ENCODE measurements at places on chromosomes 4 and X. TPM values are rescaled to one million over a fixed set of nuclear protein-coding genes. Genes with fewer than 3 reads are reported as not detected.

- no peak for DNase-seq
These were observed 4.7 kb downstream of the BLTP1 start for GRCh38 chr4:122156819-122157218.

GRCh38 chr4:22522206-22522605 lies 6.3 kb upstream of the ADGRA3 start:
- no peak for DNase-seq

- no peak for DNase-seq
These were observed 10.6 kb upstream of the GPR174 start for GRCh38 chrX:79133904-79134303.

DNA sequence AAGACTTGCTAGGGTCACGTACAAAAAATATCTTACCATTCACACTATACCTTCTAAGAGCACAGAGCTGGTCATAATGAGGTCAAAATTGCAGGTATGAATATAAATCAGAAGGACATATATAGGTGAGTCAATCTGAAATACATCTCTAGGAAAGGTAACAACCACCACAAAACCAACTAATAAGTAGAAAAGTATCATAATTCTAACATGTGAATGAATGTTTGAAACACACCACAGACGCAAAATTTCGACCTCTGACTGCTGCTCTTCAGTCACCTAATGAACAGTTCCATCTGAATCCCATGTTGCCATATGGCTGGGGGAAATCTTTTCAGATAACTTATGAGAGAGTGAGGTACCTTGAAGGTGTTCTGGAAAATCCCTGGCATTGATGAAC lies 22.1 kb downstream of the STAP1 start:
- no peak for DNase-seq

DNA sequence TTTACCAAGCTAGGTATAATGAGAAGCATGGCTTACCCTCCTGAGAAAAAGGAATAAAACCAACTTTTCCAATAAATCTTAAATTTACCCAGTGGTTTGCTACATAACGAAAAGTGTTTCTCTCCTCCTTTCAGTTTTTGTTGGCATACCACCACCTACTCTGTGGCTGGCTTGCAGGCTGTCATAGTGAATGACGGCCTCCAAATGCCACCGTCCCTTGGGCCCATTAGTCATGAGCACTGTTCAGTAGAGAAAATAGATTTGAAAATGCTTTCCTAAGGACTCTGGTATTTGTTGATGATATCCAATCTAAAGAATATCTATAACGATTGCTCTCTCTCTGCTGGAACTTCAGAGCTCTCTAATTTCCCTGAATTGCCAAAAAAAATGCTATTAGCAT lies 488.3 kb downstream of the MAGEE1 start:
- no peak for DNase-seq

DNA sequence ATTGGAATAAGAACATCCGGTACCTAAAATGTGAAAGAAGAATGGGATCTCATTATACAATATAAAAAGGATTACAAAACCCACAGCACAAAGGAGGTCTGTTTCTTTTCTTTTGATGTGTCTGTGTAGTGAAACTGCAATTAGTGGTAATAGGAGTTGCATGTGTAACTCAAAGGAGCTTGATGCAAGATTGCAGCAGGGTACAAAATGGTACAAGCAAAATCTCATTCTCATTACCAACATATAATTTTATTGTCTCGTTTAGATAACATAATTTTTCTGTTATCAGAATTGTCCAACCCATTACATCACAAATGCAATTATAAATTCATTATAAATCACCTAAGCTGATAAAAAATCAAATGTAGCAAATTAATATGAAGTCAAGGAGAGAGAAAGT lies 47.1 kb upstream of the CCSER1 start:
- DNase-seq = no peak

DNA sequence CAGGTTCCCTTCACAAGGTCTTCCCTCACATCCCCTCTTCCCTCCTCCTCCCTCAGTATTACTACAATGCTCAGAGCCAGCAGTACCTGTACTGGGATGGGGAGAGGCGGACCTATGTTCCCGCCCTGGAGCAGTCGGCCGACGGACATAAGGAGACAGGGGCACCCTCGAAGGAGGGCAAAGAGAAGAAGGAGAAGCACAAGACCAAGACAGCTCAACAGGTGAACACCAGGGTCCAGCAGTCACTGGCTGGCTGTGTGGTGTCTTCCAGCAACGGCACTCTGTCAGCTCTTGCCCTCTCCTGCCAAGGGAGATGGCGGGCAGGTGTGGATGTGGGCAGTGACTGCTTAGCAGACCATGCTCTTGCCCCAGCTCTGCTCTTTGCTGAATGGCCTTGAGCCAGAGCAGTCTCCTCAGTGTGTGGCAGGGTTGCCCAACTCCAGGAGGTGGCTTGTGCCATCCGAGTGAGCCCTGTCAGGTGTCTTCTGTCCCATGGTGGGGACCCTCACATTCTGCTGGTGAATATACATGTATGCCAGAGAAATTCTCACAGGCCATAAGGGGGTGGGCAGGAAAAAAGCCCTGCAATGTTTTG lies 11.4 kb upstream of the UBA1 start:
- no peak for DNase-seq

- no peak for DNase-seq
These were observed 42.8 kb upstream of the KLF3 start for GRCh38 chr4:38621028-38621684.

- DNase-seq = no peak
These were observed 210.4 kb downstream of the SPRY1 start for GRCh38 chr4:123606946-123607542.

- no peak for DNase-seq
These were observed 1.1 kb downstream of the CBLL2 start for GRCh38 chrX:22273714-22274317.

DNA sequence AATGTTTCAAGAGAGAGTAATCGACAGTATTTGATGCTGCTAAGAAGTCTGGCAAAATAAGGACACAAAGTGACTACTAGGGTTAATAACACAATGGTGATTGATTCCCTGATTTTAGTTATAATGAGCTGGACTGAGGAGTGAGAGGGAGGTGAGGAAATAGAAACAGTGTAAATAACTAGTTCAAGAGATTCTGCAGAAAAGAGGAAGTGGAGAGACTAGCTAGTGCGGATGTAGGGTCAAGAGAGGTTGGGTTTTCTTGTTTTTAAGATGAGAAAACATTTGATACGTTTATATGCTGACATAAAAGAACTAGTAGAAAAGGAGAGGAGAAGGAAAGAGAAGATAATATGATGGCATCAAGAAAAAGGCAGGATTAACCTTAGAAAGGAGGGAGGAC lies 12.2 kb upstream of the TRPC5 start:
- no peak for DNase-seq

GRCh38 chr4:147963839-147964238 lies 232.0 kb downstream of the ARHGAP10 start:
- DNase-seq = no peak

DNA sequence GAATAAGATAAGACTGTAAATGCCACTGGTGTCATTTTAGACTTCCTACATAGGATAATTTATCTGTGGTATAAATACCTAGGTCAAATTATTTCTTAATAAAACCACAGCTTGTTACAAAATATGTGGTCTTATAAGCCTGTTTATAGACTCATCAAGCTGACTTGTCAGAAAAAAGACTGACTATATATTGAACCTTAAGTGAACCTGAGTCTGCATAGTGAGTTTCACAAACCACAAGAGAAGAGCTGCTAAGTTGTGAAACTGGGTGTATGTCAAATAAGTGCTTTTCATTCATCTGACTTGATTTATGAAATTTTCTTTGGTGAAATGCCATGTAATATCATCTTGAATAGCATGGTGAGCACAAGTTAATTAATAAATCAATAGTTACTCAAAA lies 48.4 kb upstream of the TMPRSS11A start:
- DNase-seq = no peak

GRCh38 chr4:1384675-1385372 lies 21.4 kb downstream of the NKX1-1 start:
- no peak for DNase-seq

- no peak for DNase-seq
These were observed 345.3 kb upstream of the LCORL start for GRCh38 chr4:18366892-18367291.

DNA sequence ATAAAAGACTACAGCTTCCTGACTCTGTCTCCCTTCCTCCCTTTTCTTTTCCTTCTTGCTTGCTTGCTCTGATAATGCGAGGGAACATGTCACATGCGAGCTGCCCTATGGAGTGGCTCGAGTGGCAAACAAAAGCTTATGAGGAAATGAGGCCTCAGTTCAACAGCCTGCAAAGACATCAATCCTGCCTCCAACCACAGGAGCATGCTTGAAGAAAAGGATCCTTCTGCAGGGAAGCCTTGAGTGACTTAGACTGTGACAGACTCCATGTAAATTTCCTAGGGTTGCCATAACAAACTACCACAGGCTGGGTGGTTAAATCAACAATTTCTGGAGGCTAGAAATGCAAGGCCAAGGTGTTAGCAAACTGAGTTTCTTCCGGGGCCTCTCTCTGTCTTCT lies 152.5 kb downstream of the NR3C2 start:
- DNase-seq = no peak

GRCh38 chrX:150200820-150201287 lies 162.3 kb upstream of the MAMLD1 start:
- DNase-seq = peak; percentile 48

DNA sequence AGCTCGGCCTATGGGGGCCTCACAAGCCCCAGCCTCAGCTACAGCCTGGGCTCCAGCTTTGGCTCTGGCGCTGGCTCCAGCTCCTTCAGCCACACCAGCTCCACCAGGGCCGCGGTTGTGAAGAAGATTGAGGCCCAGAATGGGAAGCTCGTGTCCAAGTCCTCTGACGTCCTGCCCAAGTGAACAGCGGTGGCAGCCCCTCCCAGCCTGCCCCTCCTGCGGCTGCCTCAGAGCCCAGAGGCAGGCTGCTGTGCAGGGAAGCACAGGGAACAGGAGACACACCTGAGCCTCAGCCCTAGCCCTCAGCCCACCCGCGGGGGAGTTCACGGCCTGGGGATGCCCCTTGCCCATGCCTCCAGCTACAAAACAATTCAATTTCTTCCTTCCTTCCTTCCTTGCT lies 75.7 kb upstream of the ZXDA start:
- DNase-seq = no peak

- DNase-seq = no peak
These were observed 147.1 kb downstream of the ZNF674 start for GRCh38 chrX:46398126-46398525.

- no peak for DNase-seq
These were observed 52.1 kb downstream of the HTR2C start for GRCh38 chrX:114635986-114636385.

GRCh38 chrX:132365490-132365889 lies 123.3 kb downstream of the MBNL3 start:
- no peak for DNase-seq

GRCh38 chrX:121323337-121323736 lies 275.9 kb downstream of the GLUD2 start:
- no peak for DNase-seq

- DNase-seq = no peak
These were observed 51.7 kb downstream of the REELD1 start for GRCh38 chr4:146265950-146266490.

- no peak for DNase-seq
These were observed 10.2 kb downstream of the CD40LG start for GRCh38 chrX:136658151-136658550.

DNA sequence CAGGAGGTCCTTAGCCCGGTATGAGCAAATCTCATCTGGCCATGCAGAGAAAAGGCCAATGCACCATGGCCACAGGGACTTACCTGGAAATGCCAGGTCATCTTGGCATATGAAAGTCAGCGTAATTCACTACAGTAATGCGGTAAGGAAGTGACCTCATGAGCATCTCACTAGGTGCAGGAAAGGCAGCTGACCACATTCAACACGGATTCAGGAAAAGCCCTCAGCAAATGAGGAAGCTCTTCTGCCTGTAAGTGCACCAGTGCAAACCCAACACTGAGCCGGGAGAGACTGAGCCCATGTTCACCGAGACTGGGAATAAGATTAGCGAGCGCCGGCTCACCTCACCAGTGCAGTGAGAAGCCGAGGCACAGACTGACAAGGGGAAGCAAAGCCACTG lies 23.7 kb downstream of the LRPAP1 start:
- no peak for DNase-seq

Gene RLIM
- 31.9 TPM for total RNA-seq

Gene LONRF3
- 5.2 TPM for total RNA-seq

Gene ADH7
- not detected for total RNA-seq

Gene AMOT
- 2.5 TPM for total RNA-seq

Gene SLC6A8
- total RNA-seq = 17.3 TPM

Gene CSAG2
- not detected for total RNA-seq

Gene GLOD5
- total RNA-seq = not detected

Gene GRPEL1
- 23.6 TPM for total RNA-seq

Gene NAP1L2
- 0.41 TPM for total RNA-seq

Gene FHDC1
- total RNA-seq = 0.88 TPM

Gene GAGE1
- total RNA-seq = not detected
